ENCODE measurements at places on chromosomes 6 and 20. TPM values are rescaled to one million over a fixed set of nuclear protein-coding genes. Genes with fewer than 3 reads are reported as not detected.

Gene C20orf202
- not detected for total RNA-seq

Gene GJA10
- not detected for total RNA-seq

Gene TGM3
- not detected for total RNA-seq

Gene LTA
- 27.0 TPM for total RNA-seq

Gene PNLDC1
- total RNA-seq: 0.17 TPM

Gene NRN1
- 8.7 TPM for total RNA-seq

Gene PNPLA1
- not detected for total RNA-seq

Gene HCRTR2
- total RNA-seq: not detected

Gene RIPPLY2
- not detected for total RNA-seq

Gene ITPR3
- 64.2 TPM for total RNA-seq

Gene GLP1R
- not detected for total RNA-seq

Gene NAA20
- 47.2 TPM for total RNA-seq

Gene CLPSL2
- total RNA-seq: not detected

Gene GMDS
- total RNA-seq: 31.1 TPM

Gene GPX5
- not detected for total RNA-seq

Gene MAS1
- not detected for total RNA-seq

DNA sequence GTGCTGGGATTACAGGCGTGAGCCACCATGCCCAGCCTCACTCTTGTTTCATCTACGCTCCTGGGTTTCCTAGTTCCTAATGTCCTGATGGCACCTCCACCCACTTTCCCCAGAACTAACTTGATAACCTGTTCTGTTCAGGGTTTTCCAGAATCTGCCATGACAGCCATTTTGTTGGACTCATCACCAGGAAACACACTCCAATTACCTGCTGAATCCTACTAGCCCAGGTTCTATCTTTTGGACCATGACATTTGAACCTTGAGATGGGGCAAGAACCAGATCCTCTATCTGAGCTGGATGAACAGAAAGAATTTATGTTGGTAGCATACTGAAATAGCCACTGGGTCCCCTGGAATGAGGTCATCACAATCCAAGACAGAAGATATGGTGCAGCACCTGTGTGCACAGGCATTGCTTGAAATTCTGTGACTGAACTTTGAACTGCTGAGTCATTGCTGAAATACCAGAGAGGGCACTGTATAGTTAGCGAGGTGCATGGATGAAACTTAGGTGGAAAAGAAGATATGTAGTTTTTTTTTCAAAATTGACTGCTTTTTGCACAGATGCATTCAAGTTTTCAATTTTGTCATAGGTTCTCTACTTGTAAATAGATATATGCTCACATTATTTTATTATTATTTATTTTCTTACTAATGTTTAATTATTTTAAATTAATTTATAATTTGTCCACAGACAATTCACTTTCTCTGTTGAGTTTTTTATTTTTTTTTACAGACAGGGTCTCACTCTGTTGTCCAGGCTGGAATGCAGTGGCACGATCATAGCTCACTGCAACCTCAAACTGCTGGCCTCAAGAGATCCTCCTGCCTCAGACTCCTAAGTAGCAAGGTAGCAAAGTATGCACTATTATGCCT is 42.8 kb upstream of the TASP1 start:
- no peak for DNase-seq

DNA sequence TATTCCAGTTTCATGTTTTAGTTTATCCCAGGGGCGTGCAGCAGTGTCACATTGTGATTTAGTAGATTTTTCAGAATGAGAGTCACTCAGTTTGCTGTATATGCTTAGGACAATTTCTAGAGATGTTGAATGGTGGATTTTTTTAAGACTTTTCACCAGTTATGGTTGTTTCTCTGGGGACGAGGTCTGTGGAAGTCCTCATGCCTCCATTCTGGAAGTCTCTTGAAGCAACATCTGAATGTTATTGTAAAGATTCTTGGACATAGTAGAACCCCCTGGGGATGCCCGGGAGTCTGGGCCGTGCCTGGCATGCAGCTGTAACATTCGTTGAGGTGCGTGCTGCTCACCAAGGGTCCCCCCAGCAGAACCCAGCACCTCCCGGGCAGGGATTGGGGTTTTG is 341.5 kb downstream of the CDH4 start:
- DNase-seq: no peak

DNA sequence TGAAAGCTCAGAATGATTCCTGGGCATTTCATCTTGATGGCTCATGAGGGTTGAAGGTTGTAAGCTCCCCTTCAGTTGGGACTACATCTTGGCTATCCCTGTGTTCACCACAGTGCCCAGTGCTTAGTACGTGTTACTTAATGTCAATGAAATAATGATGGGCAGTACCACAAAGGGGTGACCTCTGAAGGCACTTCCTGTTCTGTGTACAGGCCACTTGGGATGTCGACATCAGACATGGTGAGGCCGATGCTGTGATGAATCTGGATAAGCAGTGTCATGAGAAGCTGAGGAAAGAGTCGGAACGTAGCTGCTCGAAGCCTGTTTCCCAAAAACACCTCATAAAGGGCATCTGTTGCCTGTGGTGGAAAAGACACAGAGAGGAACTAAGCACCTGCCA is 27.6 kb upstream of the RBL1 start:
- no peak for DNase-seq

GRCh38 chr6:32983493-32983848 is 15.1 kb downstream of the BRD2 start:
- DNase-seq: no peak

DNA sequence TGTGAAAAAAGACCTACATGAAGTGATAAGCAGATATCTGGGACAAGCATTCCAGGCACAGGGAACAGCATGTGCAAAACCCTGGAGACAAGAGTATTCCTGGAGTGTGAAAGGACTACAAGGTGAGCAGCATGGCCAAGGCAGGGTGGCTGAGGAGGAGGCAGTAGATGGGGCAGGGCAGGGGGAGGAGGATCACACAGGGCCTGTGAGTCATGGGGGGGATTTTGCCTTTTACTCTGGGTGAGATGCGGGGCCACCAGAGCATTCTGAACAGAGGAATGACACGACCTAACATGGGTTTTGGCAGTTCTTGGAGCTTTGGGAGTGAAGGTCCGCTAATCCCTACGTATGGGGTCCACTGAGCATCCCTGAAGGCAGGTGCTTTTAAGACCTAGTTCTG is 69.8 kb upstream of the CCN6 start:
- DNase-seq: no peak

- DNase-seq: no peak
Measured at GRCh38 chr20:328027-328974, 2.9 kb downstream of the SOX12 start.

- DNase-seq: peak; percentile 45
Measured at GRCh38 chr6:27863962-27864905, 48.0 kb downstream of the OR2B2 start.

GRCh38 chr6:41757931-41758640 is 10.9 kb upstream of the PGC start:
- no peak for DNase-seq

GRCh38 chr20:18513208-18513607 is 5.5 kb downstream of the SEC23B start:
- no peak for DNase-seq

GRCh38 chr6:121439926-121440325 is 4.5 kb downstream of the GJA1 start:
- no peak for DNase-seq

DNA sequence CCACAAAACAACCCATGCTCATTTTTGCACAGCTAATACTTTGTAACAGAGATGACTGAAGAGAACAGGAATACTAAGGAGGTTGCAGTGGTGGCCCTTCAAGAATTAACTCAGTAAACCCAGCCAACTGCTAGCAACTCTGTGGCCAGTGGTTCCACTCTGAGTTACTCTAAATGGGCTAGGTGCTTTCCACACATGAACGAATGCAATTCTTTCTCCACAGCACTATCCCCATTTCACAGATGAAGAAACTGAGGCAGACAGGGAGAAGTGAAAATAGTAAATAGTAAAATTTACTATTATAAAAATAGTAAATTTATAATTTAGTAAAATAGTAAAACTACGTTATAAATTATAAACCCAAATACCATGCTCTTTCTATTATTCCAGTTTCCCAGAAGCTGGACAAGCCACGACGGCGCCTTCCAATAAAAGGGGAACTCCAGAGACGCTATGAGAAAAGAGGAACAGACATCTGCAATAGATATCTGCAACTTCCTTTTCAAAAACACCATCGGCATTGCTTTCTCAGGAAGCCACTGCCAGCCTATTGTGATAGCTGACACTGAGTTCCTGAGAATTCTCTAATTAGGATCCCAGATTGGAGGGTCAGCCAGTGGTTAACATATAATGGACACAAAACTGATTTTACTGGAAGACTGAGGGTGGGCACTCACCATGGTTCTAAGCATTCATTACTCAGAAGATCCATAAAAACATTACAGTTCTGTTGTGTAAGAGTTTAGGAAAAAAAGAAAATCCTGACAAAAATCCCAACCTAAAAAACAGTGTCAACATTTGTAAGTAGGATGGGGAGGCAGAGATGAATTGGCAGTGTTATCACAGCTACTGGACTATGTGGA is 16.2 kb downstream of the FKBP1A start:
- no peak for DNase-seq

GRCh38 chr20:36585410-36586125 is 12.2 kb downstream of the TGIF2 start:
- no peak for DNase-seq

GRCh38 chr20:11921321-11921720 is 3.6 kb downstream of the BTBD3 start:
- no peak for DNase-seq

DNA sequence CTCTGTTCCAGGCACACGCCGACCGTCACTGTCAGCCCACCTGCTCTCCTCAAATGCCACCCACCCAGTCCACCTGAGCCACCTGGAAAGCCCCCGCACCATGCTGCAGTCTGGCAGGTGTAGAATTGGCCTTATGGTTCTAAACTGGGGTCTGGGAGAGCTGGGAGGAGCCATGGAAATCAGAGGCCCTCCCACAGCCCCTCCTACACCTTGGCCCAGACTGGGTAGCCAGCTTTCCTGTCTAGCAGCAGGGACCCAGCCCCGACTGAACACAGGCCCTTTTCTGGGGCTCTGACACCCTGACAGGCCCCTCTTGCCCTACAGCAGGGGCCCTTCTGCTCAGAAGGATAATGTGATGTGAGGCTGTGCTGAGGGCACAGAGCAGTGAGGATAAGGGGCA is 31.1 kb downstream of the LRFN2 start:
- no peak for DNase-seq

- DNase-seq: no peak
Measured at GRCh38 chr6:114339706-114340105, 3.1 kb downstream of the HS3ST5 start.

- DNase-seq: peak; percentile 60
Measured at GRCh38 chr6:26232940-26233648, 131.9 kb upstream of the BTN3A2 start.

GRCh38 chr6:170066679-170067078 is 224.2 kb downstream of the DLL1 start:
- no peak for DNase-seq

GRCh38 chr6:26355366-26355765 is 9.6 kb upstream of the BTN3A2 start:
- DNase-seq: no peak

GRCh38 chr20:10649080-10649796 is 24.6 kb downstream of the JAG1 start:
- DNase-seq: no peak

- no peak for DNase-seq
Measured at GRCh38 chr20:32438331-32438858, 80.3 kb downstream of the ASXL1 start.

GRCh38 chr20:3794701-3795420 is 1.2 kb upstream of the CDC25B start:
- no peak for DNase-seq

- no peak for DNase-seq
Measured at GRCh38 chr20:23114448-23115082, 28.4 kb upstream of the CD93 start.

DNA sequence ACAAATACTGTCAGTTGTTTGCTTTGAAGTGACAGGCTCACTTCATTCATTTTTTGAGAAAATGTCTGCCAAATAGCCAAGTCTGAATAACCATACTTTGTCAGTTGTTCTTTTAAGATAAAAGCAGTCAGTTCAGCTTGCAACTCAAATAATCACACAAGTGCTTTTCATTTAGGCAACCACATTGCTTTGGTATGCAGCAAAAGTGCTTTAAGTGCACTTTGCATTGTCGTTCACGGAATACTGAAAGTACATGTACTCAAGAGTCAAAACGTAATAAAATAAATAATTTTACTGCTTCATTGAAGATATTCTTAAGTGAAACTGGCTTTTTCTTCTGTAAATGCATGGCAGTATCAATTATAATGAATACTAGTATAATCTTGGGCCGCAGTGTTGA is 107.2 kb downstream of the MMS22L start:
- DNase-seq: no peak

DNA sequence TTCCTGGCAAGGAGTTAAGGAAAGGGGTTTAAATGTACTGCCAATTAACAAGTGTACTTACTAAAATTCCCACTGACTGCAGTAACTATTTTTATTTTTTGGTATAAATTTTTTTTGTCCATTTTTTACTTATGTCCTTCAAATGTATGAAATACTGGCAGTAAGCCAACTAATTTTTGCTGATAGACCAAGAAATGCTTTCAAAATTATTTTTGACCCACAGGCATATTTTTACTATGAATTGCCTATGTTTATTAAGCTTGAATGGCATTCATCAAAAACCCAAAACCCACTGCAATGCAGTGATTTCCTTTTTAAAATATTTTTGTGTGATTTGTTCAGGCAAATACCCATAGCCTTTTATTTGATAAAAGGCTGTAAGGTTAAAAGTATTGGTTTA is 560.1 kb downstream of the UTRN start:
- DNase-seq: no peak

- DNase-seq: no peak
Measured at GRCh38 chr6:699319-699718, 6.4 kb upstream of the EXOC2 start.

GRCh38 chr6:95649451-95649850 is 72.1 kb downstream of the MANEA start:
- no peak for DNase-seq

GRCh38 chr6:145262771-145263170 is 472.5 kb downstream of the EPM2A start:
- DNase-seq: no peak

DNA sequence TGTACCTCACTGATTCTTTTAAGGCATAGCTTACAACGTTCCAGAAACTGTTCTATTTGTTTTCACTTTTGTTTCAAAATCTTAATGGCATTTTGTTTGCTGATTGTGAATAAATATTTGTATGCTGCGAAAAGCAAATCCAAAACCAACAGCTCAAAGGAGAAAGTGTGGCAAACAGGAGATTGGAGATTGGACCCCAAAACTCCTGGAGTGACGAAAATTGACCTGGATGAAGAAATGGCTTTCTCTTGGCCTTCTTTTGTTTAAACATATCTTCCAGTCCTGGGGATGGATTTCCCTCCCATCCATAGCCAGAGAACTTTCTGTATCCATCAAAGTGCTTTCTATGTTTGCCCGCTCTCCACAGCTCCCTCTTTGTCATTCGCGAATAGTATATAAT is 2.8 kb upstream of the CTCFL start:
- no peak for DNase-seq

Data from activated CD4-positive, alpha-beta T cell treated with anti-CD3 and anti-CD28 coated beads, Interleukin-2, amount 10 ng/mL, durations not matched to agents 7 days and 5 days (primary cell).